ENCODE measurements at places on chromosomes 2 and 18.
A peak's percentile ranks its signal among the peaks of the same experiment; 100 is the strongest.

GRCh38 chr18:7598167-7599047 lies 31.3 kb downstream of the PTPRM start:
- DNase-seq, result no peak

DNA sequence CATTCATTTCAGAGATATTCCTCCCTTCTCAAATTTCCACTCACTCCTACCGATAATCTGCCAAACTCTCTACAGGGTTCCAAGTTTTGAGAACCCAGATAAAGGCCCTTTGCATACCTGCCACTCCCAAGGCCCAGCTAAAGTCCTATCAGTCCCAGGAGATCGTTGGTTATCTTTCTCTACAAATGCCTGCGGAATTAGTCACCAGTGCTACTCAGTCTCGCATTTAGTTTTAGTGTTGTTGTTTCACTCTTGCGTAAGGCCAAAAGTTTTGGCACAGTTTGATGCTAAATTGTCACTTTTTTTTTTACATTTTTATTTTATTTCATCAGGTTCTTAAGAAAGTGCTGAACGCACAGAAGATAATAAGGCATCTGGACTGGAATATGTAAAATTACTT lies 29.2 kb upstream of the SETBP1 start:
- DNase-seq, result no peak

- DNase-seq, result no peak
Observed at GRCh38 chr2:17557596-17557995, 17.1 kb downstream of the VSNL1 start.

DNA sequence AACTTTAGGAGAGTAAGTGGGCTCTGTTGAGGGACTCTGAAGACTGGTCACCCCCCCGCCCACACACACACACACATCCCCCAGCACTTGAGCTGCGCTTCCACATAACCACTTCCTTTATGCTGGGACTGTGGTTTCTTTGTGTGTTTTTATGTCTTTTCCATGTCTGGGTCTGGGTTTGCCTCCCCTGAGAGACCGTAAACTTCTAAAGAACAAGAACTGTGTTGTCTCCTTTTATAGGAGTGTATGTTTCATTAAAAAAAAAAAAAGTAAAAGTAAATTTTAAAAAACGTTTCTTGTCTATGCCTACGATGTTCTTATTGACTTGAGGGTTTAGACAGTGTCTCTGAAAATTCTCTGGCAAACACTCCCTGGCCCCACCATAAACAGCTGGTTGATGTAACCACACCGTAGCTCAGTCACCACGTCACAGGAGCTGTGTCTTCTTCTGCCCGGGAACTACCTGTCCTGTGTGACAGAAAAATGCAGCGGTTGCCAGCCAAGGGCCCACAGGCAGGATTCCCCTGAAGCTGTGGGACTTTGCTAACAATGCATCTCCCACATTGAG lies 68.0 kb downstream of the KLHL29 start:
- DNase-seq, result peak; percentile 41

DNA sequence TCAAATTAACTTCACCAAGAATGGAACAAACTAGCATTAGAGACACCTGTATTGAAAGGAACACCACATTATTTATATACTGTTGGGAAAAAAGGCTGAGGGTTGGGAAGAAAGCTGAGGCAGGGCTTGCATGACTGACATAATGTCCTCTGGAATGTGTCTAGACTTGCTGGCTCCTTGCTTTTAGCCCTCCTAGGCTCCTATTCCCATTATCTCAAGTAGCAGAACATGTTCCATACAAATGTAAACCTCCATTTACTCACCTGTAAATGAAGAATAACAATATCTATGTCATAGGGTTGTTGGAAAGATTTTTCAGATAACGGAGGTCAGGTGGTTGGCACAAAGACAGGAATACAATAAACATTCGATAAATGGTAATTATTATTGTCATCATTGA lies 976 bp upstream of the ACADL start:
- DNase-seq, result no peak

- no peak for DNase-seq
Observed at GRCh38 chr2:161354106-161354505, 45.9 kb downstream of the PSMD14 start.

DNA sequence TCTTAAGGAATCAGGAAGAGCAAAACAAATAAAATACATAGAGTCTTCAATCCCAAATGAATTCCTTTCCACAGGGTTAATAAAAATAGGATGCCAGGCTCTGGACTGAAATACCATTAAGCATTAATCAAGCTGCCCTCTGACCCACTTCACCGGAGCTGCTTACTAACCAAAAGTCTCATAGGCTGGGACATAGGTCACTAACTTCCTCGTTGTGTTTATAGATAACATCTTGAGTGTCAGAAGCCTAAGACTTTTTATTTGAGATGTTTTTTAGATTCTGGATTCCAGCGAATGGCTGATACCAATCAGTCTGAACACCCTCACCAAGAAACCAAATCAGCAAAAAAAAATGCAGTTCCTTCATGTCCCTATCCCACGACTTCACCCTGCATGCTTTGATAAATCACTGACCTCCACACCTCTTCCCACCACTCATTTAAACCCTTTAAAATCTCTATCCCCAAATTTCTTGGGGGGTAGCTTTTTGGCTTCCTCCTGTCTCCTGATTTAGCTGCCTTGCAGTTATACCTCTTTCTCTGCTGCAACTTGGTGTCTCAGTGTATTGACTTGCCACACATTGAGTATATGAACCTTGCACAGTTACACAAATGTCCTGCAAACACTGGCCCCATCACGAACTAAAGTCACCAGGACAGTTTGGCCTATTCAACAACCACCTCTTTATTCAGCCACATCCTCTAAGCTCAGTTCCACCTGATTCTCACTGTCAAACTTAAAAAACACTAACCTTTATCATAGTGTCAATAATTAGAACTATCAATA lies 399.3 kb downstream of the METTL4 start:
- no peak for DNase-seq

All from hematopoietic multipotent progenitor cell treated with erythropoietin and hydrocortisone succinate and interleukin-3 and kit ligand, for 6 days (in vitro differentiated cells).